ENCODE measurements at places on chromosomes 12 and 14.

GRCh38 chr12:120734210-120734609, 8.6 kb downstream of the ACADS start:
- no peak for DNase-seq

GRCh38 chr12:3837049-3837448, 36.1 kb downstream of the PARP11 start:
- DNase-seq: no peak

- DNase-seq: no peak
Observed at GRCh38 chr12:114447274-114447716, 41.4 kb upstream of the TBX5 start.

DNA sequence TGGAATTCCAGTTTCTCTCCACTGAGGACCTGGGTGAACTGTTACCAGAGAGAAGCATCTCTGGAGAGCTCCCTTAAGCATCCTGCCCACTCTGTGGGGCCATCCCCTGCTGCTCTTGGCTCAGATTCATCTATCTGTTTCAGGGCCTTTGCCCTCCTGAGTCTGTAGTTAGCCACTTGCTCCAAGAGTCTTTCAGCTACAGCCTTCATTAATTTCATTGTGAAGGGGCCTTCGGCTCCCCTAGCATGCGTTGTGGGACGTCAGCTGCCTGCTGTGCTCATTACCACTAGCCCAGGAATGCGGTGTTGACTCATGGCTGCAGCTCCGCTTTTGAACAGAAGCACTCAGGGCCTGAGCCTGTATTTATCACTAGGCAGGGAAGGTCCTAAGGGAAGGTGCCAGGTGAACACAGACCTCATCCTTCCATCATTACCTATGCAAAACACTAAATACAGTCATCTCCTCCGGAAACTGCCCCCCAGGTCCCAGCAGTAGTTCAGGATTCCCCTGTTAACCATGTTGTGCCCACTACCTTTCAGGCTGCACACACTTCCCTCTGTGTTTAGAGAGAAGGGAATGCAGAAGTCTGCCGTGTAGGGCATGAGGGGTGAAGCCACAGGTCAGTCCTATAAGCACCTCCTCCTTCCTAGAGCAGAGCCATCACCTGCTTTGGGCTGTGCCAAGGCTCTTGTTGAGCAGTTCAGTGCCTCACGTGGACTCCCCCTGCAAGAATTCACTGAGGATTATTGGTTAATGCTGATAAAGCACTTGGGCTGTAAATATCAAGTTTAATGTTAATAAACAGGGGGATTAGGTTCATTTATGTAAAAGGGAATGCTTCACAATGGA, 191.4 kb downstream of the CACNA1C start:
- DNase-seq: no peak

DNA sequence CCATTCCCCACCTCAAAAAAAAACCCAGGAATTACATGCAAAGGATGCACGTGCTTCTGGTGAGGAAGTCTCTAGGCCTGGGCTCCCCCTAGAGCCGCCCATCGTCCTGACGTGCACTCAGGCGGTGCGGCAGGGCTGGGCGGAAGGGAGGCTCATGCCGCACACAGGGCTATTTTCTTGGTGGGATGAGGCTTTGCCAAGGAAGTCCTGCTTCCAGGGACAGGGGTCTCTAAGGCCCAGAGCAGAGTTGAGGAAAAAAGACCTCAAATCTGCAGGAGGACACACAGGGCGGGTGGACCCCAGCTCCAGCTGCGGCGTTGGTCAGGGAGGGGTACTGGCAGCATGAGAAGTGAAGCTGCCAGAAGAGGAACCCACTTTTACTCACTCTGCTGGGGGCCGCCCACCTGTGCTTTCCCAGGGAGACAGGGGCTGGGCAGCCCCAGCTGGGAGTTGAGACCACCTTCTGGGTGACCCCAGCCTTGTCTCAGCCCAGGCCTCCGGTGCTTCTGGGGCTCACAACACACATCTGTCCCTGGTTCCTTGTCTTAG, 4.2 kb downstream of the RHOF start:
- no peak for DNase-seq

- no peak for DNase-seq
Observed at GRCh38 chr12:108320507-108321293, 18.4 kb downstream of the CMKLR1 start.

- DNase-seq: no peak
Observed at GRCh38 chr12:29054858-29055663, 94.0 kb upstream of the FAR2 start.

DNA sequence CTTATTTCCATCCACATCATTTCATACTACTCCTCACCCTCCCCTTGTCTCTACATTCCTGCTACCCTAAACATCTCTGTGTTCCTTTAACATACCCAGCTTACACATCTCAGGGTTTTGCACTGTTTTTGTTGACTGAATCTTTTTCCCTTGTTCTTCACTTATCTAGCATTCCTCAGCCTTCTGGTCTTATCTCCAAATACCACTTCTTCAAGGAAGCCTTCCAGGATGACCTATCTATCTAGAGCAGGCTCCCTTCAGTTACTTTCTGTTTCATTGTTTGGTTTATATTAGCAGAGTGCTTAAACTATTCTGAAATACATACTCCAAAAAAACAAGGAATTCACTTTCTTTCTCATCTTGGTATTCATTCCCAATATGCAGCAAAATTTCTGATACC, 353.1 kb downstream of the NAV3 start:
- no peak for DNase-seq

DNA sequence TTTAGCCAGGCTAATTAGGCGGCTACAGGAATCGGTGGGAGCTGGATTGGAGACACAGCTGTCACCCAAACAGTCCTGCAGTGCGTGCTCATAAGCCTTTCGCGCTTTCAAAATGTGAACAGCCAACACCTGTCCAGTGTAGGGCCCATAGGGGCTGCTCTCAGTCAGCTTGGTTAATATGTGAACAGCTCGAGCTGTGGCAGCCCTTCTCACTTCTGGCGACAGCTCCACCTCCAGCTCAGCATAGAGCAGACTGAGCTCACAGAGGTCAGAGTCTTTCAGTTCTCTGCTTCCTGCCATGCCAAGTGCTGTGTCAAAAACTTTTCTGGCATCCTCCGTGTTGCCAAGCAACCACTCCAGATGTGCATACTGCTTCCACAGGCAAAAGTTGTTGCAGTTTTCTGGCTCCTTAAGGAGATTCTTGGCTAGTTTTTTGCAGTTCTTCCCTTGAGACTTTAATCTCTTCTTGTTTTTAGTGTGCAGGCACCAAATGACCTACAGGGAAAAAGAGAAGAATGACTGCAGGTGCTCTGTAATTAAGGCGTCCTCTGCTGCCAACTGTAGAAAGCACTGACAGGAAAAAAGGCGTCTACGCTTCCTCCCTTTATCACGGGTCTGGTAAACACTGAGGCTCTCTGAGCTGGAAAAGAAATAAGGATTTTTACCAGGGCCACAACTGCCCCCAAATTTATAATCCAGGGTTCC, 32.5 kb downstream of the PSMC1 start:
- peak; percentile 96 for DNase-seq

DNA sequence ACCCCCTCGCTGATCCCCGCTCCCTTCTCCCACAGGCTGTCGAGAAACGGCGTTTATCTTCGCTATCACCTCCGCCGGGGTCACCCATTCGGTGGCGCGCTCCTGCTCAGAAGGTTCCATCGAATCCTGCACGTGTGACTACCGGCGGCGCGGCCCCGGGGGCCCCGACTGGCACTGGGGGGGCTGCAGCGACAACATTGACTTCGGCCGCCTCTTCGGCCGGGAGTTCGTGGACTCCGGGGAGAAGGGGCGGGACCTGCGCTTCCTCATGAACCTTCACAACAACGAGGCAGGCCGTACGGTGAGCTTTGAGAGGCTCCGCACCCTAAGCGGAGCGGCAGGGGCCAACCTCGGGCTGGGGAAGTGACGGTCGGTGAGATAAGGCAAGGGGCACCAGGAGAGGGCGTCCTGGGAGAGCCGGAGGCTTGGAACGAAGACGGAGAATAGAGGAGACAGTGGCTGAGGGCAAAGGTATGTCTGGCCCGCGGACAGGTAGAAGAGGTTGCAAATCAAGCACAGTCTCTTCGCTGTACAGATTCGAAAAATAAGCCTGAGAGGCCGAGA, 2.3 kb downstream of the WNT1 start:
- no peak for DNase-seq

- DNase-seq: no peak
Observed at GRCh38 chr12:77153706-77154105, 88.3 kb upstream of the E2F7 start.

GRCh38 chr12:100986595-100987547, 192.3 kb downstream of the ANO4 start:
- no peak for DNase-seq

- DNase-seq: no peak
Observed at GRCh38 chr12:80212938-80213645, 113.8 kb downstream of the OTOGL start.

DNA sequence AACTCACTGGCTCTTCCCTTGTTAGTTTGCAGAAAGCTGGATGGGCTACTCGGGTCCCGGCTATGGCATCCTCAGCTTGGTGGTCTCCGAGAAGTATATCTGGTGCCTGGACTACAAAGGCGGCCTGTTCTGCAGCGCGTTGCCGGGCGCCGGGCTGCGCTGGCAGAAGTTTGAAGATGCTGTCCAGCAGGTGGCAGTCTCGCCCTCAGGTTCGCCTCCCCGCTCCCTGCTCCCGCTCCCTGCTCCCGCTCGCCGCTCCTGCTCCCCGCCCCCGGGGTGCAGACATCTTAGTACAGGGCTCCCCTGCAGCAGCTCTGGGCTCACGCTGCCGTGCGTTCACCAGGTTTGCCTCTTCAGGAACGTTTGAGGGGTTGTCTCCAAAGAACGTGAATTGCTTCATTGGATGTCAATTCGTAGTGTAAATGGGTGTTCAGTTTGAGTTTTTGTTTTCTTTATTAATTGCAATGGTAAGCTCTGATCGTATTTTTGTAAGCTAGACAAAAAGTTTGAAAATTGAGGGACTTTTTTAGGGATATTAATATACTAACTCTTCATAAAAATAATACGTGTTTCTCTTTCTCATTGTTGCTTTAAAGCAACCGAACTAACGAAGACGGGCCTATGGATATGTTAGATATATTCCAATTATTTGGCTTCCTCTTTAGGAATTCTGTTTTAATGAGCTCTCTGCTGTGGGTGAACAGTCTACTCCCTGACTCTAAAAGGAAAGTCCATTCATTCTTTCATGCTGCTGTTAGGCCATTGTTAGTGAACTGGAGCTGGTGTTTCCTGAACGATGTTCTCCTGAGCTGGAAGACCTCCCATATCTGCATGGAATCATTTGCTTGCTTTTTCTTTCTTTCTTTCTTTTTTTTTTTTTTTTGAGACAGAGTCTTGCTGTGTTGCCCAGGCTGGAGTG, 71.3 kb downstream of the ANKRD9 start:
- DNase-seq: peak; percentile 89
